Ammon's horn (tissue), 1 donor: ENCODE measurements at places on chromosomes 16 and 17.

DNA sequence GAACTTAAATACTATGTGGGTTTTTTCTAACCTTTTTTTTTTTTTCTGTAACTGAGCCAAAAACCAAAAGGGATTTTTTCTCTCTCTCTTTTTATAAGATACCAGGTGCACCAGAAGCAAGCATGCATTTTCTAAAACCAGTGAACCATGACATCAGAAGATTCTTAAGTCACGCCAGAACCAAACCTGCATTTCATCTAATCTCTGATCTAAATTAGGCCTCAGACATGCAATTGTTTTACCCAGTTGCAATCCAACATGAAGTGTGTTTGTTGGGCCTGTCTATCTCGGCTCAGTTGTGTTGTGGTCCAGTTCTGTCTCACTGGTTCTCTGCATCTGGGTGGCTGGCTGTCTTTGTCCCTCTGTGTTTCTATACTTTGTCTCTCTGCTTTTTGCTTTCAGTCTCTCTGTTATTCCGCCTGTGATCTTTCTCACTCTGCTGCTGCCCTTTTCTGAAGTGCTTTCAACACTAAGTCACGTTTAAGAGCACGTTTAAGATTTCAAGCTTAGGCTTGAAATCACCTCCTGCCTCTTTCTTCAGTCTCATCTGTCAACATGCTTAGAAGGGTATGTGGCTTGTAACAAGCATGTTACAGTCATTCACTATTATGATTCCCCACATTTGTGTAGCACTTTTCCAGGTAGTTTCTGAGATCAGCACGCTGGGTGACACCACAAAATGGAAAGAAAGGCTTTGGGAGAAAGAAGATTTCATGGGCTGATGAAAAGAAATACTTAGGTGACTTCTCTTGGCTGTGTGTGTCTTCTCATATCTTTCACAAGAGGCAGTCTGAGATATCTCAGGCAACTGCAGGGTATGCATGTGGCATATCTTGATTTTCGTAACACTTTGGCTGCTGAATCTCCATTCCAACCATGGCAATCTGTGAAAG is 488.9 kb downstream of the SHISA9 start:
- DNase-seq = no peak

GRCh38 chr17:33567223-33567622 is 274.1 kb upstream of the ASIC2 start:
- no peak for DNase-seq

- DNase-seq = no peak
Measured at GRCh38 chr17:4206962-4207361, 56.8 kb downstream of the ANKFY1 start.

DNA sequence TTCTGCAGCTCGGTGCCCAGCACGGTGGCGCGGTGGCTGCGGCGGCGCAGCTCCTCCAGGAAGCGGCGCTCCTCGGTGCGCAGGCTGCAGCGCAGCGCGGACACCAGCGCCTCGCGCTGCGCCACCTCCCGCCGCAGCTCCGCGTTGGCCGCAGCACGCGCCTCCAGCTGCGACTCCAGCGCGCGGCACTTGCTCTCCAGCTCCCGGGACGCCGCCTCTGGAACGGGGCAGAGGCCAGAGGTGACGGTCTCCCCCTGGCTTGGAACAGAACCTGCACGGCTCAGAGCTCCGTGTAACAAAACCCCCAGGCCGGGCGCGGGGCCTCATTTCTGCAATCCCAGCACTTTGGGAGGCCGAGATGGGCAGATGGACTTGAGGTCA is 13.2 kb upstream of the CLUH start:
- DNase-seq = peak; percentile 45

DNA sequence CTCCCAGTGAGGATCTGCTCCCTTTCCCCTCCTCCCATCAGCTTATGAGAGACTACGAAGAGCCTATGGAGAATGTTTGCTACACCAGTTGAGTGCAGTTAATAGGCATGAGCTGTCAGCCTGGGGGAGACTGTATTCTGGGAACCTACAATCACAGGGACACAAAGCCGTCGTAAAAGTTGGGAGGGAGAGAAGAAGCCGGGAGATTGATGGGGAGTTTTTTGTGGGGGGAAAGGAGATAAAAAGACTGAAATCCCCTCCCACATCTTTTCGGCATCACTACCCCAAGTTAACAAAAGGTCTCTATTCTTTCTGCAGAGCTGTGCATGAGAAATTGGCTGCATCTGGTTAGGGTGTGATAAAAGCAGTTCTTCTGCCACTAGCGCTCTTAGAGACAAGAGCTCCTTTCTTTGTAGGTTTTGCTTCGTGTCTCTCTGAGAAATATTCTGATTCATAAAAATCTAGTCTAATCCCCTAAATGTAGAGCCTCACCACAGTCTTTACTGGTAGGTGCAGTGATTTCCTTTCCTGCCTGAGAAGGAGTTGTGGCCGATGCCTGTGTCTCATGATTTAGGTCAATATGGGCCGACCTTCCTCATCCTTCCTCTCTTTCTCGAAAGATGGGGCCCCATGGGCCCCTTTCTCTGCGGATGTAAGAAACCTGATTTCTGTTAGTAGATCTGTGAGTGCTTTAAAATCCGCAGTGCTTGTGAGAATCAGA is 77.4 kb downstream of the BPTF start:
- peak; percentile 52 for DNase-seq

DNA sequence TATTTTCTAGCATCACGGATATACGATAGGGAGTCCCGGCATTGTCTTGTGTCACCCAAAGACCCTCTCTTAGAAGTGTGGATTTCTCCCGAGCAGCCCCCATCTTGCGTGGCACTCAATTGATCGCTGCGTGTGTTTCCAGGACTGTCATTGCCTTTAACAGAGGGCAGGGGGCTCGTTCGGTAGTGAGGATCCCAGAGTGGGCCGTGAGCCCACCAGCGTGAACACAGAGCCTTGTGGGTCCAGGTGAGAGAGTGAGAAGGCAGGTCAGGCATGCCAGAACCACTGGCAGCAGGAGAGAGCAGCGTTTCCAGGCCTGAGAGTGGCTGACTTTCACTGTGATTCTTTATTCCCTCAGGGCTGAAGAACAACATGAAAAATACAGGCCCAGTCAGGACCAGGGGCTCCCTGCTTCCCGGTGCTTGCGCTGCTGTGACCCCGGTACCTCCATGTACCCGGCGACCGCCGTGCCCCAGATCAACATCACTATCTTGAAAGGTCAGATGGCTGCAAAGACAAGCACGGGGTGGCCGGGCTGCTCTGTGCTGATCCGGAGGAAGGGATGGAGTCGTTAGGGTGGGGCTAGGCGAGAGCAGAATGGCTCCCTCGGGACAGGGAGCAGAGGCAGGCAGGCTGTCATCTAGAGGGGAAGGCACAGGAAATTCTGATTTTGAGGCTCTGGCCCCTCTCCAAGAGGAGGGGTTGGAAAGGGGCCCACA is 22.4 kb downstream of the C1QTNF1 start:
- no peak for DNase-seq

DNA sequence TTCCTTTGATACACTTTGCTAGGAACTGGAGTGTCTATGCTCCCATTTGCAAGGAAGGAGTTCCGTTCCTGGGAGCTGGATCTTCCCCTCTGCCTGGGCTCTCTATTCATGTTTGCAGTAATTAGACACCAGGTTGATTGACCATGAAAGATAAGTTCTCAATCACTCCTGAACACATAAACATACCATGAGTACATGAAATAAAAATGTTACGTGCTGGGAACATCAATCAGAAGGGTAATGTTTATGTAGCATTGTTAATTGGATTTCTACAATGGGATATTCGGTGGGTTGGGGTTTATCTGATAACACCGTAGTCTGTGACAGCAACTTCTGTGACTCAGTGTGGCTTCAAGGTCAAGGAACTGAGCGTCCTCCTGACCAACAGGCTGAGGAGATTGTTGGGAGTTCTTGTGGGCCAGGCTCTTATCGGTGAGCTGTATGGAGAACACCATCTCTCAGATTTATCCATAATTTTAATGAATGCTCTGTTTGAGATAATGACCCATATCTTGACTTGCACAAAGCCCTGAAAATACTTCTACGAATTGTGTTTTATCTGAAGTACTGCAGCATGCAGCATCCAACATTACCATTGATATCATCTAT is 136.4 kb downstream of the NPIPB5 start:
- no peak for DNase-seq

GRCh38 chr17:65385726-65386125 is 175.7 kb downstream of the AXIN2 start:
- DNase-seq = no peak

DNA sequence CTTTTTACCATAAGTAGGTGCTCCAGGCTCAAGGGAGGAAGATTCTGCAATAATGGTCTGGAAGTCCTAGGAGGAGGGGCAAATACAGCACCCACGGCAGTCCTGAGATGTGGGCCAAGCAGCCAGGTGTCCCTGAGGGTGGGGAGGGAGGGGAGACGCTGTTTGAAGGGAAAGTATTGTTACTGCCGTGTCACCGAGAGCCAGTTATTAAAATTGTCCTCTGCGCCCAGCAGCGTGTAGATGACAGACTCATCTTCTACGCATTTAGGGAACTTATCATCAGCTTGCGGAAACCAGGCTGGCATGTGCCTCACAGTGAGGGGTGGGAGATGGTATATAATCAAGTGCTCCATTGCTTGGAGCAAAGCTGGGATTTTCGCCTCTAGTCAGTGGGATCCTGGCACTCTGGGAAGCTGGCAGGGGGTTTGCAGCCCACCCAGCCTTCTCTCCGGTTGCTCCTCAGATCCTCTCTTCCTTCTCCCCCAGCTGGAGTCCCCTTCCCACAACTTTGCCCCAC is 104.6 kb downstream of the OR1D5 start:
- no peak for DNase-seq

DNA sequence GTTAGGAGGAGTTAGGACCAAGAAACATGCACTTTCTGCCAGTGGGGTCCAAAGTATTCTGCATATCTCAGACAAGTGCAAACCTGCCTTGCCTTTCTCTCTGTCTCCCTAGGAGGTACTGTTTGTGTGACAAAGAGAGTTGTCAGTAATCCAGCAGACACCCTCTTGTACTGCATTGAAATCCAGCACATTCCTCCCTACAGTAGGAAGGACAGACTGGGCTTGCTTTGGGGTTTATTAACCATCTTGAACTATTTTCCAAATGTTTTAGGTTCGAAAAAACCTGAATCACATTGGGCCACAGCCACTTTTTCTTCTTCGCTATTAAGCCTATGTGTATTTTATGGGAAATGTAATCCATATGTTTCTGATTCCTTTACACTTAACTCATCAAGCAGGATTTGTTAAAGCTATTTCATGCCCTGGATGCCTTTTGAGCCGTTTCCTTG is 204.2 kb upstream of the KCNJ16 start:
- no peak for DNase-seq

GRCh38 chr16:48049847-48050246 is 105.9 kb downstream of the ABCC12 start:
- no peak for DNase-seq

DNA sequence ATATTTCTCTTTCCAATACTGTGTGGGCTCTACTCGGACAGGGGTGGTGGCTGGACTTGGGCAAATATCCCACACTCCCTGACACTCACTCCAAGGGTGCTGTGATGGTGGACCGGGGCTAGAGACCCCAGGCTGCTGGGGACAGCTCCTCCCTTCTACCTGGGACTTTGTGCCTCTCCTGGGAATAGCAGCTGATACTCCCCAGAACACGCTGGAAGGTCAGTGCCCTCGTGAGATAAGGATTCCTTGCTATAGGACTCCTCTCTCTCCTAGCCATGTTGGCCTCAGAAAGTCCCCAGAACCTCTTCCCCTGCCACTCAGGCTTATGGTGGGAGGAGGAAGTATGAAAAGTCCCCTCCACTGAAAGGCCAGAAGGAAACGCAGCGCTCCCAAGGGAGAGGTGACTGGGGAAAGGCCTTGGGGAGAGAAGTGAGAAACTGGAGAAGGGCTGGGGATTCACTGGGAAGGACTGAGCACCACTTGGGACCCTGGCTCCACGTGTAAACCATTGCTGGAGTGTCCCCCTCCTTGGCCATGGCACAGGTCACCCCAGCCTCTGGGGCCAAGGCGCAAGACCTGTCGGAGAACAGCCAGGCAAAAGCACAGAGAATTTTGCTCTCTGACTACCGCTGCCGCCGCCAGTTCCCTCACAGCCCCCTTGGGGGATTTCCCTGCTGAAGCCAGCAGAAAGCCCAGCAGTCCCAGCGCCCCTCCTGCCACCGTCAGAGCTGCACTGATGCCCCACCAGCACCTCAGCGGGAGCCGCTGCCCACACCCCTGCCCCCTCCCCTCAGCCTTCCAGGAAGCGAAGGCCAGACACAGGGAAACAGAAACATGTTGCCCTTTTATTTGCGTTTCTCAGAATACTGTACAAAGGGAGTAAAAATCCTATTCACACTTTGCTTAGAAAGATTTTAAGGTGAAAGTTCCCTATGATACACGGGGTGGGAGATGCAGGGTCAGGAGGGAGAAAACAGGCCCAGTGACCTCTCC is 2.1 kb upstream of the GSDMB start:
- no peak for DNase-seq

- DNase-seq = peak; percentile 66
Measured at GRCh38 chr17:63998050-63998720, at the start of gene PRR29. Gene PRR29, plus strand, starts transcription at chr17:63998351. Its CDS starts 14 bp downstream, at chr17:63998365.

DNA sequence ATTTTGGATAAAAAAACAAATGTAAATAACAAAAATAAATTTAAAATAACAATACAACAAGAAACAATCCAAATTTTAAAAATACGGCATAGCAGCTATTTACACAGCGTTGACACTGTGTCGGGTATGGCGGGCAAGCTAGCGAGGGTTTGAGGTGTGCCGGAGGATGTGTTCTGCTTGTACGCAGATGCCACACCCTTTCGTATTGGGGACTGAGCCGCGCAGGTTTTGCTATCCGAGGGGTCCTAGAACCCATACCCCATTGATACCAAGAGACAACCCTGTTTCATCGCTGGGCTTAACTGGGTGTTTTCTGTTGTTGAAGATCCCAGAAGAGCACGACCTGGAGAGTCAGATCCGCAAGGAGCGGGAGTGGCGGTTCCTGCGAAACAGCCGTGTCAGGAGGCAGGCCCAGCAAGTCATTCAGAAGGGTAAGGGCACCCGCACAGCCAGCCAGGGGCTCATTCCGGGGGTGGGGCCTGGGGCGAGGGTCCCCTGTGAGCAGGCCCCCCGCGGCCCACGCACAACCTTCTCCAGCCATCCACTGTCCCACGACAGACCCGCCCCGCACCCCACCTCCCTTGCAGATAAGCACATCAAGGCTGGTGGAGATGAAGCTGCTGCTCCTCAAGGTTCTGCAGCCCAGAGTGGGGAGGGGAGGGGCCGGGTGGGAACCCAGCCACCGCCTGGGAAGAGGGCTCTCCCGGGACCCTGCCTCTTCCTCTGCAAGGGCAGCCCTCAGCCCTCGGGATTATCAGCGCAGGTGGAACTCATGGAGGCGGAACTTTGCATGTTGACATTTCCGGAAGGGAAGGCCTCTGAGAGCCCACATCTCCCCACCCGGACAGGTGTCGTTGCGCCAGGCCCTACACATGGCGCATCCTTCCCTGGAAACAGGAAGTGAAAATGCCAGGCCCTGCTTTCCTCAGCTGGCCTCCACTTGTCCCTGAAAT is 51.2 kb upstream of the CHMP6 start:
- no peak for DNase-seq
